ENCODE measurements at places on chromosomes 5 and 9. TPM values are rescaled to one million over a fixed set of nuclear protein-coding genes. Genes with fewer than 3 reads are reported as not detected.

Gene HRCT1
- 11.8 TPM for total RNA-seq

Gene WDR38
- 0.79 TPM for total RNA-seq

Gene ARHGEF28
- total RNA-seq: 43.6 TPM

Gene WNK2
- 8.5 TPM for total RNA-seq

Gene IFNB1
- not detected for total RNA-seq

Gene MCIDAS
- 2.7 TPM for total RNA-seq

Gene PIGO
- 35.4 TPM for total RNA-seq

Gene GLDC
- total RNA-seq: 4.0 TPM

Gene CAMK4
- 1.5 TPM for total RNA-seq

Gene PRSS3
- not detected for total RNA-seq

DNA sequence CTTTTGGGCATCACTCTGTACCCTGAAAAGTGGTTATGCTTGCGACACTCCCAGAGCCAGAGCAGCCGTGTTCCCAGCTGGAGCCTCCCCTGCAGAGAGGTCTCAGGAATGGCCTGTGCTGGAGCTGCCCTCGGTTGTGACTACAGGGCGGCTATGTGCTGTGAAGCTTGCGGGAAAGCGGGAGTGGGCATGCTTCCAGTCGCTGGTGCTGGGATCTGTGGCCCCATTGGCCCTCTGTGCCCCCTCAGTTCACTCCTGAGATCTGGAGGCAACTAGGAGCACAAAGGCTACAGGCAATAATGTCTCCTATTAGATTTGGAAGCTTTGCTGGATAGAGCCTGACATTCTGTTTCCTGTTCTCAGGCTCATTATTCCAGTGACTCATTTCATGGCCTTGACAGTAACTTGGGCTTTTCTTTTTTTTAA is 56.9 kb downstream of the GPR107 start:
- no peaks in the 10 kb centered on the region for H3K27me3 ChIP-seq
- peaks cover 5% of the 10 kb centered on the region for H3K36me3 ChIP-seq
- H3K4me1 ChIP-seq: peaks cover 39% of the 10 kb centered on the region
- H3K27ac ChIP-seq: peak overlapping the region; percentile 89
- peak; percentile 45 for DNase-seq

DNA sequence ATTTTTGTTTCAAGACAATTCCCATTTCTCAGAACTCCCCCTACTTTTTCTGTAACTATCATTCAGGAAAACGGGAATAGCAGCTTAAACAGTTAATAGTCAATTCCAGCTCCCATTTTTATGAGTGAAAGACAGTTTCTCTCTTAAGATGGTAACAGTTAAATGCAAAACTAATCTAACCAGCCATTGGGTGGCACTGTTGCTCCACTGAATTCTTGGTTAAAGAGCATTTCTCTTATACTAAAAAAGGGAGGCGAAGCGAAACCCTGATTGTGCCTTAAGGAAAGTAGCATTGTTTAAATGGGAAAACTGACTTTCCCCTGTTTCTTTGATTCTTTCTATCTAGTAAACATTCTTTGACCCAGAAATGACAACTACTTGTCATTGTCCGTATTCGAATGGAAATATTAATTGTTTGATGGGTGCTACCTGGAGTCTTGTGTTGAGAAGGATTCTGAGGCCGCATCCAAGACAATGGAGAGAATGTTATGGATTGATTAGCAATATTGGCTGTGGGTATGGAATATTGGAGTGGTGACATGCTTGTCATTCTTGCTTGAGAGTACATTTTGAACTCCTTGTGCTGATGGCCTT is 507.8 kb downstream of the MAT2B start:
- no peaks in the 10 kb centered on the region for H3K36me3 ChIP-seq
- no peaks in the 10 kb centered on the region for H3K4me1 ChIP-seq
- peak; percentile 53 for DNase-seq
- no peak overlapping the region for H3K4me3 ChIP-seq

DNA sequence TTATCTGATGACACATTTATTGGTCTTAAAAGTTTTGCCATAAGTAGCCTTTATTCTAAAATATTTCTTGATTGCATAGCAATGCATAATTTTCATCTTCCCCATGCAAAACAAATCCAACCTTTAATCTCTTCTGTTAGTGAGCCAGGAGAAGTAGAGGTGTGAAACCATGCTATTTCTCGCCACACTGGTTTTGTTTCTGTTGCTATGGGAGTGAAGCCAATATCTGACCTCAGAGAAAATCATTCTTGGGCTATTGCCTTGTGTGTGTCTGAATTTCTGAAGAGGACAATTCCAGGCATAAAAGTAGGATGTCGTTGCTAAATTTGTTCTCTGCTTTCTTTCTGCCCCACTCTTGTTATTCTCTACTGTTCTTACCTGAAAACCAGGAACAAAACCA is 183.6 kb downstream of the PTTG1 start:
- H3K36me3 ChIP-seq: no peaks in the 10 kb centered on the region
- H3K27ac ChIP-seq: no peak overlapping the region
- DNase-seq: no peak
- no peaks in the 10 kb centered on the region for H3K4me1 ChIP-seq

GRCh38 chr9:93480728-93481324 is 27.4 kb upstream of the FAM120AOS start:
- no peak for DNase-seq
- H3K27ac ChIP-seq: no peak overlapping the region
- H3K4me1 ChIP-seq: no peaks in the 10 kb centered on the region
- H3K27me3 ChIP-seq: no peaks in the 10 kb centered on the region
- no peaks in the 10 kb centered on the region for H3K36me3 ChIP-seq

GRCh38 chr9:75120686-75121085 is 32.4 kb downstream of the OSTF1 start:
- no peaks in the 10 kb centered on the region for H3K36me3 ChIP-seq
- no peaks in the 10 kb centered on the region for H3K27me3 ChIP-seq
- no peaks in the 10 kb centered on the region for H3K4me1 ChIP-seq
- H3K4me3 ChIP-seq: no peak overlapping the region

- H3K27ac ChIP-seq: no peak overlapping the region
- DNase-seq: no peak
- H3K4me3 ChIP-seq: no peak overlapping the region
- H3K36me3 ChIP-seq: no peaks in the 10 kb centered on the region
- H3K4me1 ChIP-seq: no peaks in the 10 kb centered on the region
Observed at GRCh38 chr9:86971742-86972141, 24.4 kb upstream of the GAS1 start.

DNA sequence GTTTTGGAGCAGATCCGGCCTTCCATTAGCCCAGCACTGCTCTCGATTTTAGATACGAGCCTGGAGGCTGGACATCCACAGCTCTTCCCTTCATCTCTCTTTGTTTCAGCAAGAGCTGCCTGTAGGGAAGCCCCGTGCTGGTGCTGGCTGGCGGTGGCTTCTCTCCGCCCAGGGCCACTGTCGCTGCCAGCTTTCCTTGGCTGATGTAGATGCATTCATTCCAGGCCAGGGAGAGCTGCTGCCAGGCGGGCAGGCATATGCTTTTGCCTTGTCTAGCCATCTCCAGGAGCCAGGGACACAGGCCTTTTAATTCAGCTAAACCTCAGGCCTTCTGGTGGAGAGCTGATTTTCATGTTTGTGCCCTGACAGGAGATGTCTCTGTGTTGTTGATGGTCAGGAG is 409.3 kb upstream of the CLINT1 start:
- no peak for DNase-seq
- H3K27me3 ChIP-seq: no peaks in the 10 kb centered on the region
- H3K4me3 ChIP-seq: no peak overlapping the region
- H3K4me1 ChIP-seq: no peaks in the 10 kb centered on the region
- no peak overlapping the region for H3K27ac ChIP-seq

DNA sequence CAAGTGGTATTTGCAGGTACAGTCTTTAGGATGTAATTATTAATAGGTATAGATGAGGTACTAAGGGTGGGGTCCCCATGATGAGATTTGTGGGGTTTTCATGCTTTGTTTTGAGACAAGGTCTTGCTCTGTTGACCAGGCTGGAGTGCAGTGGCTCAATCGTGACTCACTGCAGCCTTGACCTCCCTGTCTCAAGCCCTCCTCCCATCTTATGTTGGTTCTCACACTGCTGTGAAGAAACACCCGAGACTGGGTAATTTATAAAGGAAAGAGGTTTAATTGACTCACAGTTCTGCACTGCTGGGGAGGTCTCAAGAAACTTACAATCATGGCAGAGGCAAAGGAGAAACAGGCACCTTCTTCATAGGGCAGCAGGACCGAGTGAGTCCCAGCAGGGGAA is 217.5 kb downstream of the CDK5RAP2 start:
- H3K36me3 ChIP-seq: no peaks in the 10 kb centered on the region
- no peaks in the 10 kb centered on the region for H3K27me3 ChIP-seq
- no peak overlapping the region for H3K4me3 ChIP-seq
- no peak overlapping the region for H3K27ac ChIP-seq

DNA sequence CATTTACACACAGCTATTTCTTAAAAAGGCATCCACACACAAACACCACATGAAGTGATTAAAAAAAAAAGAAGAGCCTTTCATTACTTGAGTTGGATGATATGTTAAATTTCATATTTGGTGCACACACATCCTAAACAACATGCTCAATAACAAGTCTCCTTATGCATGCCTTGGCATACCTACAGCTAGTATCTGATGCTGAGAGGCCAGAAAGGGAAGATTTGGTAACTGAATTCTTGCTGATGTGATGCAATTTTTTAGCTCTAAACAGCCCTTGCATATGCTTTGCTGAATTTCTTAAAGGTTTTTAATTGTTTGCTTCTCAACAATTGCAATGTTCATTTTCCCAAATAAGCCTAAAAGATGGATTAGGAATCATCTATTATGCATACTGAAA is 338.8 kb downstream of the ARL15 start:
- H3K4me3 ChIP-seq: no peak overlapping the region
- no peak for DNase-seq
- H3K27ac ChIP-seq: no peak overlapping the region
- no peaks in the 10 kb centered on the region for H3K36me3 ChIP-seq
- H3K4me1 ChIP-seq: no peaks in the 10 kb centered on the region

- no peak overlapping the region for H3K4me3 ChIP-seq
- H3K27ac ChIP-seq: no peak overlapping the region
- no peaks in the 10 kb centered on the region for H3K36me3 ChIP-seq
- no peaks in the 10 kb centered on the region for H3K4me1 ChIP-seq
- peak; percentile 68 for DNase-seq
Observed at GRCh38 chr9:135864447-135865049, 42.8 kb downstream of the CAMSAP1 start.

- H3K27ac ChIP-seq: no peak overlapping the region
- no peak overlapping the region for H3K4me3 ChIP-seq
- peaks cover 7% of the 10 kb centered on the region for H3K4me1 ChIP-seq
- H3K27me3 ChIP-seq: no peaks in the 10 kb centered on the region
- DNase-seq: no peak
Observed at GRCh38 chr9:121756474-121757280, 105.2 kb downstream of the DAB2IP start.

GRCh38 chr5:140310434-140310833 is 7.5 kb upstream of the PFDN1 start:
- H3K4me3 ChIP-seq: no peak overlapping the region
- H3K36me3 ChIP-seq: no peaks in the 10 kb centered on the region
- H3K4me1 ChIP-seq: peaks cover 19% of the 10 kb centered on the region
- H3K27ac ChIP-seq: no peak overlapping the region

- no peak overlapping the region for H3K27ac ChIP-seq
- DNase-seq: no peak
- H3K4me1 ChIP-seq: no peaks in the 10 kb centered on the region
- no peaks in the 10 kb centered on the region for H3K36me3 ChIP-seq
- no peaks in the 10 kb centered on the region for H3K27me3 ChIP-seq
- H3K4me3 ChIP-seq: no peak overlapping the region
Observed at GRCh38 chr9:16029796-16030363, 477.0 kb downstream of the CCDC171 start.

GRCh38 chr9:116238776-116239340 is 85.3 kb downstream of the PAPPA start:
- no peaks in the 10 kb centered on the region for H3K36me3 ChIP-seq
- H3K27me3 ChIP-seq: no peaks in the 10 kb centered on the region
- no peak overlapping the region for H3K27ac ChIP-seq

DNA sequence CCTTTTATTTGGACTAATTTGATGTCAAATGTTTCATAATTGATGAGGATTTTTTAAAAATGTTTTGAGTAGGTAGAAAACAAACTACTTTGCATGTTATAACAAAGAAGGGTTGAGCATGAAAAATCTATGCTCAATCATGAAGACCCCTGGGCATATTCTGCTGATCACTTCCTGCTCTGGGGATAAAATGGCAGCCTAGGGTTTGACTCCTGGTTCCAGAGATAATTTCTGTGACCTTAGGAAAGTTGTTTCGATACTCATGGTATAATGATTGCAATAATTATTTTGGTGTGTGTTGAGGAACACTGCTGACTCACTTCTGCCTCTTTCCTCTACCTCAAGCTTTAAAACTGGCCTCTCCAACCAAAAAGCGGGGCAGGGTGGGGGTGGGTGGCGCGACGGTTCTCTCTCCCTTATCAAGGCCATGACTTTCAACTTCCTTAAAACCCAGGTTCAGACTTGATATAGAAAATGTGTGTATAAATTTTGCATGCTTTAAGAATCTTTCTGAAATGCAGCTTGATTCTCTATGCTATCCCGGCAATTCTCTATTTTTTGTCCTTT is 6.0 kb upstream of the PIP5K1B start:
- H3K27me3 ChIP-seq: no peaks in the 10 kb centered on the region
- H3K4me1 ChIP-seq: no peaks in the 10 kb centered on the region
- H3K36me3 ChIP-seq: no peaks in the 10 kb centered on the region
- no peak overlapping the region for H3K4me3 ChIP-seq
- H3K27ac ChIP-seq: no peak overlapping the region
- no peak for DNase-seq

- no peaks in the 10 kb centered on the region for H3K27me3 ChIP-seq
- DNase-seq: no peak
- no peaks in the 10 kb centered on the region for H3K36me3 ChIP-seq
Observed at GRCh38 chr5:171269717-171270116, 39.3 kb upstream of the TLX3 start.

DNA sequence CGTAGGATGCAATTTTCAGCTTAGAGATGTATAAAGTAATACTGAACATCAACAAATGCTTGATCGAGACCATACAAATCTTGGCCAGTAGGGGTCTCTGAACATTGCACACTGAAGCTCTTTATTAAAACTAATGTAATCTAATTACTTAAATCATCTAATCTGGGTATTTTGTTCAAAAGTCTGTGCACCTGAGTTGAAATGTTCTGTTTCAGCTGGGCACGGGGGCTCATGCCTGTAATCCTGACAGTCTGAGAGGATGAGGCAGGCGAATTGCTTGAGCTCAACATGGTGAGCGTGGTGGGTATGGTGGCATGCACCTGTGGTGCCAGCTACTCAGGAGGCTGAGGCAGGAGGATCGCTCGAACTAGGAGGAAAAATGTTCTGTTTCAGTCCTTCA is 41.0 kb downstream of the ESM1 start:
- no peaks in the 10 kb centered on the region for H3K36me3 ChIP-seq
- no peaks in the 10 kb centered on the region for H3K4me1 ChIP-seq
- no peak overlapping the region for H3K27ac ChIP-seq
- no peak overlapping the region for H3K4me3 ChIP-seq

DNA sequence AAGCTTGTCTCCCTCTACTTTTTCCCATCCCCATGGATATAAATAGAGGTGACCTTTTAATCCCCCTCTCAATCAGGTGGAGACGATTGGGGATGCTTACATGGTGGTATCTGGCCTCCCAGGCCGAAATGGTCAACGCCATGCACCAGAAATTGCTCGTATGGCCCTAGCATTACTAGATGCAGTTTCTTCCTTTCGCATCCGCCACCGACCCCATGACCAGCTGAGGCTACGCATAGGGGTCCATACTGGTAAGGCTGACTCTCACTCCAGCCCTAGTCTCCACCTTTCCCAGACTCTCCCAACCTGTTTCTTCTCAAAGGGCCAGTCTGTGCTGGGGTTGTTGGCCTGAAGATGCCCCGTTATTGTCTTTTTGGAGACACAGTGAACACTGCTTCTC is 3.6 kb downstream of the SPAG8 start:
- peaks cover 15% of the 10 kb centered on the region for H3K4me1 ChIP-seq
- H3K27me3 ChIP-seq: no peaks in the 10 kb centered on the region
- peaks cover 17% of the 10 kb centered on the region for H3K36me3 ChIP-seq
- no peak overlapping the region for H3K4me3 ChIP-seq
- H3K27ac ChIP-seq: no peak overlapping the region
- no peak for DNase-seq
